CD4-positive, CD25-positive, alpha-beta regulatory T cell (primary cell): ENCODE measurements at places on chromosomes 1 and 21.

- no peak for DNase-seq
These were observed 292.8 kb upstream of the VAMP3 start for GRCh38 chr1:7478142-7478790.

DNA sequence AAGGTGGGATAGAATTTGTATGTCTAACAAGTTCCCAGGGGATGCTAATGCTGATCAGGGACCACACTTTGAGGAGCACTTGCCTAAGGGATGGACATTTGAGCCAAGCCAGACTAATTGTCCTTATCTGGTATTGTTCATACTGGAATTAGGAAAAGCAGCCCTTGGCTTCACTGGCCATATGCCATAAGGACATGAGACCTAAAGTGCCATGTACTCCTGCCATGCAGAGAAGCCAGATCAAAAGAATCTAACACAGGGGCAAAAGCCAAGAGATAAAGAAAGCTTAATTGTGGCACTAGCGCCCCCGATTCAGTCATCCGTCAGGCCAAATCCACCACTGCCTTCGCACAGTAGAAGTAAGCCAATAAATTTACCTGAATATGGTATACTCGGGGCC, 45.7 kb downstream of the RNF11 start:
- DNase-seq = no peak

GRCh38 chr1:203066965-203067364, 18.8 kb downstream of the MYOG start:
- no peak for DNase-seq

DNA sequence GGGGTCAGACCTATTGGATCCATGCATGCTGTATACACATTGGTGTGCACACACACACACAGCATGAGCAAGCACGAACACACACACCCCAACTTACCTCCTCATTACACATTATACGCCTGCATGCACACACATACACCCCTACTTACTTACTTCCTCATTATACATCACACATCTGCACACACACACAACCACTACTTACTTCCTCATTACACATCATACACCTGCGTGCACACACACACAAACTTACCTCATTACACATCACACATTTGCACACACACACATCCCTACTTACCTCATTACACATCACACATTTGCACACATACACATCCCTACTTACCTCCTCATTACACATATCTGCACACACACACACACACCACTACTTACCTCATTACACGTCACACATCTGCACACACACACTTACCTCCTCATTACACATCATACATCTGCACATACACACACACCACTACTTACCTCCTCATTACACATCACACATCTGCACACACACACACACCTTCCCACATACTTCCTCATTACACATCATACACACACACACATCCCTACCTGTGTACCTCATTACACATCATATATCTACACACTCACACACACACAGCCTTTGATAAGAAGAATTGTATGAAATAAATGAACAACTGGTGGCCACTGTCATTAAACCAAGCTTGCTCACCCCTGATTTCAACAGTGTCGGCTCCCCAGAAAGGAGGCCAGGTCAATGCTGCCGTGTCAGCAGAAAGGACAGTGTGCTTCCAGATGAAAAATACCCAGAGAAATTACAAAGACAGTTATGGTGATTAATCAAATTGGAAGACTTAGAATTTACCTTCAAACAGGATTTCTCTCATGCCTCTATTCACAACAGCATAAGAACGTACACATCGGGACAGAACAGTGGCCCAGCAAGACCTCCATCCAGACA, 117.8 kb downstream of the SETD4 start:
- DNase-seq = no peak

DNA sequence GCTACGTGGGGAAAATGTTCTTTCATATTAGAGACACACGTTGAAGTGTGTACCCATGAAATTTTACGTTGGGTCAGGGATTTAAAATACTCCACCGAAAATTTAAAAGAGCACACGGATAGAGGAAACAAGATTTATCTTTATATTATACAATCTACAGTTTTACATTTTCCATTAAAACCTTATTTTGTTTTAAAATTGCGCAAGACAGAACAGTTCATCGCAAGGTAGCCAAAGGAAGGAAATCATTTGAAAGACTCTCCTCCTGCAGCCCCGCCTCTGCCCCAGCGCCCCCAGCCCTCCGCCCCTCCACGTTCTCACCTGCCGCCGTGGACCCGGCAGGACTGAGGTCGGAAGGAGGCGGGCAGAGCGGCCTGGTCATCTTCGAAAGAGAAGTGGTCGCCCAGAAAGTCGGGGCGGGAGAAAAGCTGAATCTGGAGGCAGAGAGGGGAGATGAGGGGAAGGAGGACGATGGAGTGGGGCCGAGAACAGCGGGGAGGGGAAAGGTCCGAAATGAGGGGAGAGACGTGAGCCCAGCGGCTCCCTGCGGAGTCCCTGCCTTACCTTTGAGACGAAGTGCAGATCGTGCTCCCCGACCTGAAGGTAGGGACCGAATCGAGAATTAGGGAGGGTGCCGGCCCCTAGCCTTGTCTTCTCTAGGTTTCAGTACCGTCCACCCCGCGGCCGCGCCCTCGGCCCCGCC, 18.0 kb downstream of the CRYBG2 start:
- no peak for DNase-seq

DNA sequence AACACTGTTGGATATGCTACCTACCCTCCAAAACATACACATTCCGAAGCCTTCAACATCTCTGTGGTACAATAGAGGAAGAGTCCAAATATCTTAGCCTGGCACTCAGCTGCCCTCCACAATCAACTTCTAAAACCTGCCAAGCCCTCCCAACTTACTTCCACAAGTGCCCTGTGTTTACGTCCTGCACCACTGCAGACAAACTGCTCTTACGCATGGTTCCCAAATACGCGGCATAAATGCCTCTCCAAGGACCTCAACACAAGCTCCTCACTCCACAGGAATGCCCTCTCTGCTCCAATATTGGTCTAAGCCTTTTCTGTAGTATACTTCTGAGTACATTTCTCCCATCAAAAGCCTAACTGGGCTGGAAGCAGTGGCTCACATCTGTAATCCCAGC, 6.8 kb downstream of the AK2 start:
- no peak for DNase-seq

DNA sequence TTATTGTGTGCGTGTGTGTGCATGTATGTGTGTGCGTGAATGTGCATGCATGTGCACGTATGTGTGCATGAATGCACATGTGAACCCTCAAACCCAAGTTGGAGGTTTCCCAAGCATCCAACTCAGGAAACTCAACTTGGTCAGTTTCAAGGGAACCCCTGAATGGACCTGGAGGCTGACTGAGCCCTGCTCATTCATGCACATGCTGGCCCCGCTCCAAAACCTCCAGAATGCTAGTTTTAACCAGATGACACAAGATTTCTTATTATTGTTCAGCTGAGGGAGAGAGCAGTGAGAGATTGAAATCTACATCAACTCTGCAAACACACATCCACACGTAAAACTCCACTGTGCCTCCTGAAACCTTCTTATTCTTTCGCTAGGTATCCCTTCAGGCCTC, 104.4 kb downstream of the OMA1 start:
- DNase-seq = no peak

- DNase-seq = no peak
These were observed 105.7 kb downstream of the AK5 start for GRCh38 chr1:77387553-77387952.

- no peak for DNase-seq
These were observed 57.2 kb downstream of the ST3GAL3 start for GRCh38 chr1:43764581-43764980.

GRCh38 chr1:218090459-218090858, 194.6 kb upstream of the RRP15 start:
- no peak for DNase-seq

DNA sequence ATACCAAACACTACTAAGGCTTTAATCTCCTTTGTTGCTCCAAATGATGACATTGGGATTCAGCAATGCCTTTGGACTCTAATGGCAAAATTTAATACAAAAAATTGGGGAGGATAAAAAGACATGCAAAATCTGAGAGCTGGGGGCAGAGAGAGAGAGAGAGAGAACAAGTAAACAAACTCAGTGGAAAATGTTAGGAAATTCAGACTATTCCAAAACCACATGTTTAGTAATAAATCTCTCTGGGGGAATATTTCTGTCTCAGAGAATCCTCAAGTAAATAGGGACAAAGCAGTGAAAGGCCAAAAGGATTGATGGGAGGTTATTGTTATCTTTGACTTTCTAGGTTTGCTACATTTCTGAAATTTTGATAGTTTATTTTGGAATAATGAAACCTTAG, 65.7 kb downstream of the PLA2G4A start:
- DNase-seq = no peak

DNA sequence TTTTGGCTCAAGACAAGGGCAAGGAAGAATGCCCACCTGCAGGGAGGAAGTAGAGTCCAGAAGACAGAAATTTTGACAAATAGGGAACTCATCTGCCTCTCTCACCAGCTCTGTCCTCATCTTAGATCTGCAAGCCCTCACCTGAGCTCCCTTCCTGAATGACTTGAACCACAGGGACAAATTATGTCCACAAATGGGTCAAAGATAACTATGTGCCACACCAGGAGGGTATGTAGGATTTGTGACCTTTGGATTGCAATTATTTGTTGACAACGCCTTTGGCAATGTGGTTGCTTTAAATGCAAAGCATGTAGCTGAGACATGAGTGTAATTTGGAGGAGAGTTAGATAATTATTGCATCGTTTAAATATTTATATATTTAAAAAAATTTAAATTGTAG, 79.5 kb downstream of the GRIK1 start:
- DNase-seq = no peak

- DNase-seq = no peak
These were observed 139.0 kb upstream of the TMEM51 start for GRCh38 chr1:15014516-15014915.

DNA sequence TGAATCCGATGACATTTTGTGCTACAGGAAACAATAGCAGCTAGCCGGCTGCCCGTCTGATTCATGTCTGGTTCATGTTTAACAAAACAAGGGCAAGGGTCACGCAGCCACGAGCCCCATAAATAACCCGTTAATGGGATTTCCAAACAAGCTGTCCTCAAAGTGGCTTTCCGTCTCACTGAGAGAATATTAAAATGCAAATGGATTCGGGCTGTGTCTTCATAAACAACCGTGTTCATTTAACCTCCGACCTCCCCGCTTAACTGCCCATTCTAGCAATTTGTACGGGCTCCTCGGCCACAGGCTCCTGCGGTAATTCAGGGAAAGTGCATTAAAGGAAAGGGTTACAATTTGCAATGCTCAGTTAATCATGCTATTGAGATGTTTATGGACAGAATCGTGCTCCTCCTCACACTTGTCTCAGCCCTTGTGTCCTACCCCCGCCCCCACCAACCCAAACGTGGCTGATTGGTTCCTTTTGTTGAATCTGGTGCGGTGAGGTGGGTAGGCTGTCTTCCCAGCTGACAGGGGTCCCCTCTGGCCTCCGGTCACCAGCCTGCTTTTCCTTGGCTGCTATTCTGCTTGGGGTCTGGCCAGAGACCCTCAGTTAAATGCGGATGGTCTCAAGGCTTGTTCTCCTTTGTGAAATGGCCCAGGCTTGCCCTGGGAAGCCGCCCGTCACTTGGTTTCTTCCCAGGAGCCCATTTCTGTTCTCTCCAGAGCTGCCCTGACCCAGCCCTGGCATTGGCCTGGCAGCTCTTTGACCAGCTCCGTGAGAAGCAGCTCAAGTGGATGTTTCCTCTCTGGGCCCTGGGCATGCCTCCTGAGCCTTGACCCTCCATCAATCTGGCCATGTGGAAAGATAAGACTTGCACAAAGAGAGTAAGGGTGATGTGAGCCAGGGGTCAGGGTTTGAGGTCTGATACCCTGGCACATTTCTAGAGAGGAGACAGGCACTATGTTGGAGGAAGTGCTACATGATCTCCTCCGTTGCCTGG, 200.7 kb upstream of the POU3F1 start:
- no peak for DNase-seq

GRCh38 chr1:180921386-180921785, 8.7 kb downstream of the KIAA1614 start:
- DNase-seq = no peak

DNA sequence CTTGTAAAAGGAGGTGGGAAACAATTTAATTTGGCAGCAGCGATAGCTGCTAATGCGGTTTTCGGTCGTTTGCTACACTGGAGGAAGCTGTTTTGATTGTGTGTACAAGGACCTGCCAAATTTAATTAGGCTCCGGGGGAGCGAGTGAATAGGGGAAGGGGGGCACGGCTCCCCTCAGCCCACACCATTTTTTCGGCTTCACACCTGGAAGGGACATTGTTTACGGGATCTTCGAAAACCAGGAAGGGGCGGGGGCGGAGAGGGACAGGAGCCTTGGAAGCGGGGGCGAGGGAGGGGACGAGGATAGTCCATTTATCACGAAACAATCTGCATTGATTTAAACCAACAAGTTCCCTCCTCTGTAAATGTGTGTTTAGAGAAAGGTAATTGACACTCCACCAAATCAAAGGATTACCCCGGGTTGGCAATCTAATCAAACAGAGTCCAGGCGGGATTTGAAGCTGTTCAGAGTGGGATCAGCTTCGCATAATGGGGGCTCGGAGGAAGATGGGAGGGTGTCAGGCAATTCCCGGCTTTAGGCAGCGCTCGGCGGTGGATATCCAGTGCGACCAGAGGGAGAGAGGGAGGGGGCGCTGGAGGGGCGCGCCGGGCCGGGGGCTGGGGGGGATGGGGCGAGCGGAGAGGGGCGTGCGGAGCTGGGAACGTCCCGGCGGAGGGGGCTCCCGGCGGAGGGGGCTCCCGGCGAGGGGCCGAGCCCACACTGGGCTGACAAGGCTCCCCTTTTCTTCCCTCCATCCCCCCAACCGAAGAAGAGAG, 9.8 kb downstream of the PAX7 start:
- DNase-seq = no peak

GRCh38 chr1:31586376-31587327, 10.3 kb downstream of the TINAGL1 start:
- no peak for DNase-seq

- DNase-seq = no peak
These were observed 597.3 kb downstream of the PTPRU start for GRCh38 chr1:29833581-29833980.

- no peak for DNase-seq
These were observed 13.0 kb upstream of the BATF3 start for GRCh38 chr1:212712451-212713303.

GRCh38 chr1:20115479-20115878, 3.9 kb downstream of the PLA2G2D start:
- no peak for DNase-seq

DNA sequence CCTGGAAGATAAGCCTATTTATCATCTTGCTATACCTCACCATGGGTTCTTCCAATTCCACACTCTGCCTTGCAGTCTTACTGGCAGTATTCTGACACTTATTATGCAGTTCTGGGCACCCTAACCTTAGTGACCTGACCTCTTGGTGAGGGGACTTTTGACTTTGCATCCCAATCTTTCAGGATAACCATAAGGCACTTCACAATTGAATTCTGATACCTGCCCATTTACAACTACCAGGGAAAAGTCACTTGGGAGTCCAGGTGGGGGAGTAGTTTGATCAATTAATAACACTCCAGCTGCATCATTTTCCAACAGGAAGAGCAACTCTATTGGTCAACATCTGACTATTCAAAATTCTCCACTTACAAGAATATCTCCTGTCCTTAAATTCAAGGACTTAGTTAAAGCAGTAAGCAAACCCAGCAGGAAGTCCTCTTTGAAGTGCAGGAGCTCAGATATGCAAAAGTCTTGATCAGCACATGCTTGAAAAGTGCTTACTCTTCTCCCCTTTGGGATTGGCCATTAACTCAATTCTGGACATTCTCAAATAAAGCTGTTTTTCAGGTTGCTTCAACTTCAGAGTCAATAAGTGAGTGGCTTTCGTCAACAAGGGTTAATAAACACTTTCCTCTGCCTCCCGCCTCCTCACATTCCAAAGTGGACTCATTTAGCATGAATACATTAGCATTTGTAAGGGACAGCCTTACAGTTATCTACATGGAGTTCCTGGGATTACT, 177.4 kb upstream of the NRIP1 start:
- DNase-seq = no peak

GRCh38 chr1:63915121-63915520, 141.3 kb downstream of the ROR1 start:
- no peak for DNase-seq
